ENCODE measurements at places on chromosomes 1 and 21. TPM values are rescaled to one million over a fixed set of nuclear protein-coding genes. Genes with fewer than 3 reads are reported as not detected.

The FTCD gene
- not detected for total RNA-seq

The TRAF3IP3 gene
- 7.4 TPM for total RNA-seq

The CA6 gene
- not detected for total RNA-seq

The KRTAP15-1 gene
- not detected for total RNA-seq

DNA sequence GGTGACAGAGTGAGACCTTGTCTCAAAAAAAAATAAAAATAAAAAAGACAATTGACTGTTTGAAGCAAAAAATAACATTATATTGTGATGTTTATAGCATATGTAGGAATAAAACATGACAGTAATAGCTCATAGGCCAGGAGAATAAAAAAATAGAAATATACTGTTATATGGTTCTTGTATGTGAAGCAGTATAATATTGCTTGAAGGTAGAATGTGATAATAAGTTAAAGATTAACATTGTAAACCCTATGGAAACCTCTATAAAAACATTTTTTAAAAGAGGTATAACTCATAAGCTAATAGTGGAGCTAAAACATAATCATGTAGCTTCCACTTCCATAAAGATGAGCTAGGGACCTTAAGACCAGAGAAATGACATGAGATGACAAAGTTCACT lies 23.5 kb downstream of the GJA4 start:
- no peak overlapping the region for H3K4me3 ChIP-seq
- no peak for DNase-seq
- H3K27ac ChIP-seq: no peak overlapping the region
- H3K36me3 ChIP-seq: no peaks in the 10 kb centered on the region
- H3K4me1 ChIP-seq: no peaks in the 10 kb centered on the region
- no peaks in the 10 kb centered on the region for H3K27me3 ChIP-seq

DNA sequence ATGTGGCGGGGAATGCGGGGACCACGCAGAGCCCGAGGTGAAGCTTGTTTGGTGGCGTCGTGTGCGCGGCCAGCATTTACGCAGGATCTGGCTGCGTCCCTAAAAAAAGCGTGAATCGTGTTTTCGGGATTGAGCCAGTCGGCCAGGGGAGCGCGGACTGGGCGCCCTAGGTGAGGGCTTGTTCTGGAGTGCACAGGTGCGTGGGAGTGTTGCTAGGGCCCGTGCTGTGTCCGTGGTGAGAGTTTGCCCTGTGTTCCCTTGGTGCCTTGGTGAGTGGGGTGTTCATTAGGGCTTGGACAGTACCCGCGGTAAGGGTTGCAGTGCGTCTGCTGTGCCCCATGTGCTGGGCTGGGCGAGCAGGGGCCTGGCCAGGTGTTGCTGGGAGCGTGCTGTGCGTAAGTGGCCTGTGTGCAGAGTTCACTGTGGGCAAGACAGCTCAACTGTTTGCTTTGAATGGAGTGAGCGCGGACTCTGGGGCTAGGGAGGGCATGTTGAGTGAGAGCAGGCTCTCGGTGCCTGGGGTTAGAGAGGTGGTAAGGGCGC lies 673 bp downstream of the CD46 start:
- peak overlapping the region; percentile 74 for H3K4me3 ChIP-seq
- H3K27me3 ChIP-seq: no peaks in the 10 kb centered on the region
- peak; percentile 79 for DNase-seq
- peaks cover 6% of the 10 kb centered on the region for H3K4me1 ChIP-seq
- H3K36me3 ChIP-seq: no peaks in the 10 kb centered on the region

DNA sequence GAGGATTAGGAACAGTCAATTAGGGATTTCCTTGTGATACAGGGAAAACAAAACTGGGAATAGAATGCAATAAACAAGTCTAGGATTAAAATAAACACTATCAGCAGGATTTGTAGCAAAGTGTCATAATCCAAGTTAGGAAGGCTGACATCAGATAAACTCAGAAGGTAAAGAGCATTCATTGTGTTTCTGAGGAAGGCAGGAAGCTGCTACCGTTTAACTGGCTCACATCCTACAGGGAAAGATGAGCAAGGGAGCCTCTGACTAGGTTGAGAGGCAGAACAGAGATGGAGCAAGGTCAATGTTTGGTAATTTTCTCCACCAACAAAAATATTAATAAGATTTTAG lies 124.7 kb downstream of the POU2F1 start:
- H3K27me3 ChIP-seq: no peaks in the 10 kb centered on the region
- no peaks in the 10 kb centered on the region for H3K4me1 ChIP-seq
- no peaks in the 10 kb centered on the region for H3K36me3 ChIP-seq
- no peak overlapping the region for H3K27ac ChIP-seq
- H3K4me3 ChIP-seq: no peak overlapping the region

DNA sequence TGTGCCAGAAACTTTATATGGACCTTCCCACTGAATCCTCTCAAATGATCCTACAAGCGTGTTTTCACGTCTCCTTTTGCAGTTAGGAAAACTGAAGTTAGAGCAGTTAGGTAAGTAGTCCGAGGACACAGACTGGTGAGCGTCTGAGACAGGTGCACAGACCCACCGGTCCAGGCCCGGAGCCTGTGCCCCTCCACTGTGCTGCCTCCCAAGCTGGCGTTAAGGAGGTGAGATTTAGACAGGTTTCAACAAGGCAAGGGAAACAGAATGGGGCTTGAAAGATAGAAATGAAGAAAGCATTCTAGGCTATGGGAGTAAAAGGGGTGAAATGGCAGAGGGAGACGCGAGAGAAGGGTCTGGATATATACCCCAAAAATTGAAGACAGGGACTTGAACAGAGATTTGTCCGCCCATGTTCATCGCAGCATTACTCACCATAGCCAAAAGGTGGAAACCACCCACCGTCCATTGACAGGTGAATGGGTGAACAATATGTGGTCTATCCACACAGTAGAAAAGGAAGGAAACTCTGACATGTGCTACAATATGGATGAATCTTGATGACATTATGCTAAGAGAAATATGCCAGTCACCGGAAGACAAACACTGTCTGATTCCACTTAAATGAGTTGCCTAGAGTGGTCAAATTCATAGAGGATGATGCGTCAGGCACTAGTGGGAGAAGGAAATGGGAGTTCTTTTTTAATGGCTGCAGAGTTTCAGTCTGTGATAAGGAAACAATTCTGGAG lies 15.7 kb upstream of the PKP1 start:
- H3K4me3 ChIP-seq: no peak overlapping the region
- DNase-seq: no peak
- H3K27ac ChIP-seq: no peak overlapping the region
- no peaks in the 10 kb centered on the region for H3K36me3 ChIP-seq
- H3K4me1 ChIP-seq: no peaks in the 10 kb centered on the region
- H3K27me3 ChIP-seq: no peaks in the 10 kb centered on the region

Data from Peyer's patch (tissue), 4 donors.